Fibroblast of the aortic adventitia (primary cell): ENCODE measurements at places on chromosomes 5 and 9. TPM values are rescaled to one million over a fixed set of nuclear protein-coding genes. Genes with fewer than 3 reads are reported as not detected.

The DNAH5 gene
- under 0.01 and 0.18 TPM in 2 replicates for total RNA-seq

The MELK gene
- 2.9 and 44.4 TPM in 2 replicates for total RNA-seq

The LHX2 gene
- not detected in 2 replicates for total RNA-seq

The CDH9 gene
- 0.16 TPM in 1 of 2 replicates, not detected in the other for total RNA-seq

The RANBP3L gene
- 0.27 TPM in 1 of 2 replicates, not detected in the other for total RNA-seq

The BSPRY gene
- total RNA-seq = not detected in 2 replicates

The PCDHA6 gene
- total RNA-seq = 0.27 and 1.3 TPM in 2 replicates

The PSD2 gene
- 0.08 TPM in 1 of 2 replicates, not detected in the other for total RNA-seq

The PCDHGA1 gene
- total RNA-seq = 0.90 and 1.4 TPM in 2 replicates
